ENCODE measurements at places on chromosomes 6 and 20. TPM values are rescaled to one million over a fixed set of nuclear protein-coding genes. Genes with fewer than 3 reads are reported as not detected.

GRCh38 chr6:35485402-35485877, 11.4 kb downstream of the TEAD3 start:
- no peaks in the 10 kb centered on the region for H3K36me3 ChIP-seq
- no peak overlapping the region for H3K4me3 ChIP-seq
- H3K27me3 ChIP-seq = peaks cover 2% of the 10 kb centered on the region
- no peak overlapping the region for H3K27ac ChIP-seq
- H3K4me1 ChIP-seq = no peaks in the 10 kb centered on the region

- no peaks in the 10 kb centered on the region for H3K36me3 ChIP-seq
- no peaks in the 10 kb centered on the region for H3K4me1 ChIP-seq
- no peaks in the 10 kb centered on the region for H3K27me3 ChIP-seq
- H3K27ac ChIP-seq = peak overlapping the region; percentile 59
Observed at GRCh38 chr6:80454197-80454596, 347.7 kb downstream of the BCKDHB start.

- peaks cover 16% of the 10 kb centered on the region for H3K4me1 ChIP-seq
- no peaks in the 10 kb centered on the region for H3K36me3 ChIP-seq
- no peak overlapping the region for H3K4me3 ChIP-seq
Observed at GRCh38 chr6:43262000-43262779, 18.9 kb downstream of the TTBK1 start.

Gene MMP24
- not detected for total RNA-seq

- H3K27ac ChIP-seq = no peak overlapping the region
- no peaks in the 10 kb centered on the region for H3K4me1 ChIP-seq
Observed at GRCh38 chr20:19012676-19013075, 199.1 kb downstream of the SCP2D1 start.

Gene MYO6
- 0.37 TPM for total RNA-seq

Gene SIGLEC1
- total RNA-seq = not detected

- H3K4me3 ChIP-seq = peak overlapping the region; percentile 79
- DNase-seq = peak; percentile 70
- H3K27me3 ChIP-seq = no peaks in the 10 kb centered on the region
- H3K36me3 ChIP-seq = peaks cover 39% of the 10 kb centered on the region
- peaks cover 62% of the 10 kb centered on the region for H3K4me1 ChIP-seq
- H3K27ac ChIP-seq = peak overlapping the region; percentile 68
Observed at GRCh38 chr6:158818581-158819212, 471 bp downstream of the EZR start.

DNA sequence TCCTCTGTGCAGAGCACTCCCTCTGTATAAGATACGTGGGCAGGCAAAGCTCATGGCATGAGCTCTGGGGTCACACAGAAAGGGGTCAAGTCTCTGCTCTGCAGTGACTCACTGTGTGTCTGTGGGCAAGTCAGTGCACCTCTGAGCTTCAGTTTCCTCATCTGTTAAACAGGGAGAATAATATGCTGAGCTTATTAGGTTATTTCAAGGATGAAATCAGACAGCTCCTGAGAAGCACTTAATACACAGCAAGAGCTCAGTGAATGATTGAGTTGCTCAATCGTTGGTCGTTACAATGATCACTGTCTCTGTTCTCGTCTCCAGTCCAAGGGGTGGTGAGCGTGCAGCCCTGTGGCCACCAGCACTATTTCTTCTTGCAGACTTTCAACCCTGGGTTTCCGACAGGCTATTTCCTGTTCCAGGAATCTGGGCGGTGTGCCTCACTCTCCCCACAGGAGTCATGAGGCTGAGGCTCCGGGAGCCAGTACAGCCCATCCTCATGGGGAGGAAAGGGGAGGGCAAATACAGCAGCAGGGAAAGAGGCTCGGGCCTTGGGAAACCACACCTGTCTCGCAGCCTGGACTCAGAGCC, 28.9 kb downstream of the KIAA1755 start:
- DNase-seq = no peak
- H3K27me3 ChIP-seq = peaks cover 6% of the 10 kb centered on the region

- H3K4me1 ChIP-seq = peaks cover 20% of the 10 kb centered on the region
- H3K4me3 ChIP-seq = no peak overlapping the region
- no peaks in the 10 kb centered on the region for H3K27me3 ChIP-seq
- peaks cover 1% of the 10 kb centered on the region for H3K36me3 ChIP-seq
Observed at GRCh38 chr20:31576751-31577150, 28.3 kb upstream of the ID1 start.

- H3K4me3 ChIP-seq = no peak overlapping the region
- H3K27me3 ChIP-seq = peaks cover 10% of the 10 kb centered on the region
- DNase-seq = no peak
- H3K4me1 ChIP-seq = no peaks in the 10 kb centered on the region
- no peaks in the 10 kb centered on the region for H3K36me3 ChIP-seq
Observed at GRCh38 chr6:127561660-127562059, 15.3 kb upstream of the C6orf58 start.

Gene MYB
- total RNA-seq = 57.3 TPM

Gene SMIM26
- total RNA-seq = 54.9 TPM

DNA sequence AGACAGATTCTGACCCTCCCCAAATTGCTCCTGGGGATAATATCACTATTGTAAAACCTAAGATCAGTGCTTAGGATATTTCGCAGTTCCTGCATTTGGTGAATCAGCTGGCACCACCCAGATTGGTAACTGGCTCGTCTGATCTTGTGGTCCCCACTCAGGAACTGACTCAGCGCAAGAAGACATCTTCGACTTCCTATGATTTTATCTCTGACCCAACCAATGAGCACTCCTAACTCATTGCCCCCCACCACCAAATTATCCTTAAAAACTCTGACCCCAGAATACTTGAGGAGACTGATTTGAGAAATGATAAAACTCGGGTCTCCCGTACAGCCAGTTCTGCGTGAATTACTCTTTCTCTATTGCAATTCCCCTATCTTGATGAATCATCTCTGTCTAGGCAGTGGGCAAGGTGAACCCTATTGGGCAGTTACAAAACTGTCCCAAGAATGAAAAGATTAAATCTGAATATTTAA, 55.7 kb upstream of the PRND start:
- H3K27me3 ChIP-seq = peaks cover under 1% of the 10 kb centered on the region
- H3K36me3 ChIP-seq = no peaks in the 10 kb centered on the region
- DNase-seq = peak; percentile 44
- peak overlapping the region; percentile 69 for H3K27ac ChIP-seq
- peak overlapping the region; percentile 48 for H3K4me3 ChIP-seq
- peaks cover 38% of the 10 kb centered on the region for H3K4me1 ChIP-seq

- H3K36me3 ChIP-seq = no peaks in the 10 kb centered on the region
- H3K27ac ChIP-seq = no peak within 1 kb of the TSS
- no peak for DNase-seq
- H3K4me3 ChIP-seq = no peak within 1 kb of the TSS
- no peaks in the 10 kb centered on the region for H3K4me1 ChIP-seq
Observed at GRCh38 chr6:47698342-47698787, at the start of gene ADGRF4. Gene ADGRF4 (plus strand): TSS chr6:47698580. CDS start chr6:47707246, 8,666 bp downstream.

GRCh38 chr6:12208190-12208589, 82.0 kb upstream of the EDN1 start:
- H3K4me1 ChIP-seq = peaks cover 7% of the 10 kb centered on the region
- H3K27ac ChIP-seq = no peak overlapping the region
- no peaks in the 10 kb centered on the region for H3K36me3 ChIP-seq
- no peaks in the 10 kb centered on the region for H3K27me3 ChIP-seq

GRCh38 chr6:12516070-12516469, 200.5 kb upstream of the PHACTR1 start:
- peaks cover 2% of the 10 kb centered on the region for H3K27me3 ChIP-seq
- no peak for DNase-seq
- H3K27ac ChIP-seq = no peak overlapping the region
- no peaks in the 10 kb centered on the region for H3K36me3 ChIP-seq
- H3K4me1 ChIP-seq = no peaks in the 10 kb centered on the region

DNA sequence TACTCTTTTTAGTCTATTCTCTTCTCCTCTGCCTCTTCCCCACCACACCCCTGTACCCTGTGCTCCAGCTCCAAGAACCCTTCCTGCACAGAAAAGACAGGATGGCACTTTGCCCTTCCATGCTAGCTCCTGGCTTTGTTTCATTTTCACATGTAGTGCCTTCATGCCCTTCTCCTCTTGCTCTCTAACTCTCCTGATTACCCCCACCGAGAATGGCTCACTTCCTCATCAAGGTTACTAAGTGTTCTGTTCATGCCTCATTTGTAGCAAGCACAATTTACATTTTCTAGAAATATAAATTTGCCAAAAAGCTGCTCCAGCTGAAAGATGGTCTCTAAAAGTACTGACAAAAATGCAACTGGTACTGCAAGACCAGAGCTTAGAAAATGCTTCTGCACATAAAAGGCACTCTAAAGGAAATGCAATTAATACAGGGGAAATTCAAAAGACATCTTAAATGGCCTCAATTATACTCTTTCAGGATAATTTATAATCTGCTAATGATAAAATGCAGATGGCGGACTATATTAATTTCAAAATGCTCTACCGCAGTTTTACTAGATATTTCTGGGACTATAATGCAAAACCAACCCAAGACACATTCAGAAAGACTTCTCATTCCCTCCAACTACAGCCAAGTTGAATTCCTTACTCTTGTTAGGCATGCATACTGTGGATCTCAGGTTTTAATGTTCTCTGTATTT, 570.2 kb downstream of the PRKN start:
- no peaks in the 10 kb centered on the region for H3K36me3 ChIP-seq
- no peak overlapping the region for H3K4me3 ChIP-seq
- H3K4me1 ChIP-seq = no peaks in the 10 kb centered on the region
- DNase-seq = no peak
- no peak overlapping the region for H3K27ac ChIP-seq

DNA sequence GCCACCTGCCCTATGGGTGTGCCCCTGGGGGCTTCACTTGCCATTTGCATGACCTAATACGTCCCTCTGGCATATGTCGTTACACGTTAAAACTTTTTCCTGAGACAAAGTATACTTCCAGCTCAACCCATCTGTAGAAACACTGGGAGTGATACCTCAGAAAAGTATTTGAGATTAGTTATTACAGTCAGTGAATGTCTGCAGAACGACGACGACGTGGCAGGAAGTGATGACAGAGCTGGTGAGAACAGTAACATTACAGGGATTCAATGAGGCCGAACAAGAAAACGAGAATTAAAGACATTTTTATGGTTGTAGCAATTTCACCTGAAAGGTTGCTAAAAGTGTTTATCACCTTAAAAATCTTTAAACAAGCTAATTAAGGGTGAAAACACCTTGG, 40.2 kb downstream of the SASH1 start:
- H3K27me3 ChIP-seq = peaks cover 2% of the 10 kb centered on the region
- H3K27ac ChIP-seq = no peak overlapping the region
- DNase-seq = no peak
- H3K4me3 ChIP-seq = no peak overlapping the region

All from activated T-helper 1 cell treated with anti-CD3 and anti-CD28 coated beads, Interleukin-12 subunit alpha, Interleukin-12 subunit beta, Interleukin-2, Interleukin-4 antibody, amounts not matched to agents 30 ng/mL and 10 ng/mL and 1 ng/mL, durations not matched to agents 14 hours and 24 hours and 36 hours (primary cell).